ENCODE measurements at places on chromosomes 16 and 17. TPM values are rescaled to one million over a fixed set of nuclear protein-coding genes. Genes with fewer than 3 reads are reported as not detected.

Gene SLFN12
- 1.1 TPM for total RNA-seq

Gene OSGIN1
- total RNA-seq = 0.92 TPM

Gene PPM1E
- total RNA-seq = 0.03 TPM

Gene RUNDC3A
- total RNA-seq = 0.26 TPM

Gene ASGR1
- 1.1 TPM for total RNA-seq

Gene SLX1A
- 110 TPM for total RNA-seq

Gene SMYD4
- 14.2 TPM for total RNA-seq

Gene TBC1D28
- total RNA-seq = not detected

Gene PPL
- 0.08 TPM for total RNA-seq

Gene OR1A1
- not detected for total RNA-seq

Gene KRTAP17-1
- total RNA-seq = not detected

Gene ACOX1
- total RNA-seq = 29.6 TPM

Gene PLA2G10
- not detected for total RNA-seq

Gene KRT25
- total RNA-seq = not detected

Gene CA7
- total RNA-seq = 0.18 TPM

Gene KRTAP4-1
- not detected for total RNA-seq

Gene HIGD1B
- total RNA-seq = not detected

Gene ENPP7
- not detected for total RNA-seq

Gene CBX8
- 1.7 TPM for total RNA-seq

Gene PRSS27
- 0.84 TPM for total RNA-seq

Gene ITGAX
- 0.89 TPM for total RNA-seq

Gene TP53TG3F
- total RNA-seq = not detected

Gene MYH8
- total RNA-seq = not detected

Gene KLHL10
- total RNA-seq = not detected

Gene LRRC75A
- total RNA-seq = 0.84 TPM

Gene LPO
- not detected for total RNA-seq

Gene PIK3R6
- total RNA-seq = 0.32 TPM

Gene ZNF597
- 1.3 TPM for total RNA-seq

Gene ZCCHC14
- total RNA-seq = 14.7 TPM

Gene KRT33B
- not detected for total RNA-seq
